Activated T-cell treated with anti-CD3 and anti-CD28 coated beads, Interleukin-2, amount 50 U/mL, for 4 hours (primary cell): ENCODE measurements at places on chromosomes 1 and 21. TPM values are rescaled to one million over a fixed set of nuclear protein-coding genes. Genes with fewer than 3 reads are reported as not detected.

PAQR7 gene
- 7.5 TPM for total RNA-seq

DNA sequence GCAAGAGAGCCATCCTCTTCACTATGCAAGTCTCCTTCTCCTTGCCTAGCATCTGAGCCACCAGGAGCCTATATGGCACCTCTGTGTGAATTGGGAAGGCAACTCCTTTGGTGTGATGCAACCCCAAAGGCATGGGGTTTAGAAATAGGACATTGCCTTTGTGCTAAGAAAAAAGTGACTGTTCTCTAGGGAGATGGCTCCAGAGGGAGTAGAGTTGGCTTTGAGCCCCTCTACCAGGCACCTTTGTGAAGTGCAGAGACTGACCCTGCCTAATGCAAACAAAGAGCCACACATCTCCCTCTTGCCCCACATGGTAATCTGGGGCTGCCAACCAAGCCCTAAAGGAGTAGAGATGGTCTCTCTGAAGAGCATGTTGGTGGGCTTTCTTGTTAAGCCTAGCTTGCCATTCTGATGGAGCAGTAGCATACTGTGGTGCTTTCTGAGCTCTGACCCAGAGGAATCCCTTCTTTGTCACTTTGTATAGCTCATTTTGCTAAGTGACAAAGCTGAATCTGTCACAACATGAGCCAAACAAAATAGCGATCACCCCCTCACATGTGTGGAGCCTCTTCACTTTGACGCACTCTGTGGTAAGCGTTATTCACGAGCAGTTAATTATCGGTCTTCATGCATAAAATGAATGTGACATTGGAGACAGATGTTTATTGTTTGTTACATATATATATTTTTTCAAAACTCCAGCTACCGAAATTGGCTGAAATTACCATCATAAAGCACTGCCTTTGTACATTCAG lies 74.4 kb downstream of the RWDD3 start:
- DNase-seq: no peak

DNA sequence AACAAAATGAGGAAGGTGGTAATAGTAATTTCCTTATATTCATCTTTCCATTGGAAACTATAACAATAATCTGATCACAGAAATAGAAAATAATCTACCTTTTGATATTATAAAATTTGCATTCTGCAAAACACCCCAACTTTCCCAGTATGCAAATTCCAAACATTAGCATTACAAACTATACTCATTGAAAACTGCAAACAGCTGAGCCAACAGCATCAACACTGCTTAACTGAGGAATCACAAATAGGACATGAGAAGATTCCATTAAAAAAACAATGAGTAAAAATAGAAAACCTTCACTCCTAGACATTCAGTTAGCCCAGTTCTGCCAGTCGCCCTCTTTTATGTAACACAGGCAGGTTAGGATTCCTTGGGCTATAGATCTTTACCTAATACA lies 18.1 kb downstream of the ZNF281 start:
- DNase-seq: no peak

DNA sequence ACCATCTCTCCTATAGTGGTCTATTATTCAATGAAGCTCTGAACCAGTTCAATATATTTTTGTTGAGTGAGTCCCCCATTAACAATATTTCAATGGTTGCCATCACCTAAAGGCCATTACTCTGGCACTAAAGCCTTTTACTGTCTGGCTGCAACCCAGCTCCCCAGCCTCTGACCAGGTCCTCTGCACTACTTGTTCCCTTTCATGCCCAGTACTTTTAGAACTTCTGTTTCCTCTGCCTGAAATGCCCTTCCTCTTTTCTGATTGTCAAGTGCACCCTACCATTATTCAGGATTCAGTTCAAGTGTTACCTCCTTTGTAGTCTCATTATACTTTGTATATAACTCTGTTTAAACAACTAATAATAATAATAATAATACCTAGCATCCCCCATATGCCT lies 30.4 kb upstream of the ZFYVE9 start:
- no peak for DNase-seq

AADACL3 gene
- not detected for total RNA-seq
